Fibroblast of lung (primary cell): ENCODE measurements at places on chromosomes 3 and 15. TPM values are rescaled to one million over a fixed set of nuclear protein-coding genes. Genes with fewer than 3 reads are reported as not detected.

BMF gene
- total RNA-seq = 8.6 and 9.5 TPM in 2 replicates

DNAH1 gene
- 1.8 and 3.0 TPM in 2 replicates for total RNA-seq

DYNLT2B gene
- total RNA-seq = 5.1 and 9.1 TPM in 2 replicates

GRCh38 chr3:113270068-113270467, 58.7 kb downstream of the BOC start:
- DNase-seq = no peak

GRCh38 chr3:21409401-21409800, 341.6 kb downstream of the ZNF385D start:
- DNase-seq = no peak

DNA sequence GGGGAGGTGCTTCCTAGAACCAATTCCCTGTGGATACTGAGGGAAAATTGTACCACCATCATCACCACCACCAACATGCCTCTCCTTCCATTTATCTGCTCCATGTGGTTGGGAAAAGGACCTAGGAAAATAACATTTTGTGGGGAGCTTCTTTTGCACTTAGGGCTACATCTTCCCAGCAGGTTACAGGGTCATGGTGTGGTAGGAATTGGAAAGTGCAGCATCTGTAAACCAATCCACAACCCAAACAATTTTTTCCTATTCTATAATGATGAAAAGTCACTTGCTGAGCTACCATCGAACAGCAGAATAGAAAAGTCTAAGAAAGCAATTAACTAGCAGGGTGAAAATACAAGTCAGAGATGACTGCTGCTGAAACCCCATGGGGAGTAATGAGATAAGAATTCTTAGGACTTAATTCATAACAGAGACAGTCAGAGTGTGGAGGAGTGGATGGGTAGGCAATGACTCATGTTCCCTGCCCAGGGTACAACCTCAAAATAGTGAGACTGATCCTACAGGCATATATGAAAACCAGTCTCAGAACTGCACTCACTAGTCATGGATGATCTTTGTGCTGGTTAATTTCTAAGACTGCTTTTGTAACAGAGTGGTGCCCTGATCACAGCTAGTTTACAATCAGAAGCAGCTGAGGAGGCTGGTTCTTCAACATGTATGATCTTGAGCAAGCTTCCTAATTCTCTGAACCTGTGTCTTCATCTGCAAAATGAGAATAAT, 38.1 kb upstream of the LEKR1 start:
- DNase-seq = peak; percentile 85

DNA sequence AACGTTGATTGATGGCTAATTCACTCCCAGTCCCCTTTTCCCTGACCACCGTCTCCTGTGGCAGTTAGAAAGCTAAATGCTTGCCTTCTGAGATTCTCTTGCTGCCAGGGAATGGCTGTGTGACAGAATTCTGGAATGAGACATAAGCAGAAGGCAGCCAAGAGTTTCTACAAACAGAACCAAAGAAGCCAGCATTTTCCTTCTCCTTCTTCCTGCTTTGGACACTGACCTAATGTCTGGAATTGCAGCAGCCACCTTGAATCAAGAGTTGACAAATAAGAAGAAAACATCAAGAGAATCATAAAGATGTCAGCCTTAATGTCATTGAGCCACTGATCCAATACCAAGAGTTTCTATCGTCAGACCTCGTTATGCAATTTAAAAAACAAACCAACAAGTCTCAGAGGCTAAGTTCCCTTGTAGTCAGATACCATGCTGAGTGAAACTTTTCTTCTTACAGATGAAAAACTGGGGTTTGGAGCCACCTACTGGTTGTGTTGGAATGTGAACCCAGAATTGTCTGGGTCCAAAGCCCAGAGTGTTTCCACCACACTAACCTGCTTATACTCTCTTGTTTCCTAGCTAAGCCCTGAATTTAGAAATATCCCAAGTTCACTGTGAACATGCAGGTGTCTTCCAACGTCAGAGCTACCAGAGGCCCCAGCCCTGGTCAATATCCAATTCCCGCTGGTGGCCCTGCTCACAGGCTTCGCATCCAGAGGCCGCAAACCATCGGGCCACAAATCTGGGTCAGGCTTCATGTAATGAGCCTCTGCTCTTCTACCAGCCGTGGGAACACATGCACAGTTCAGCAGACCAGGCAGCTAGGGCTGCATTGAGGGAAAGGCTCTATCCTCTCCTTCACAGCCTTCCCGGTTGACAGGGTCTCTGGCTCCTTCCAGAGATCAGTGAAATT, 42.5 kb downstream of the MCF2L2 start:
- peak; percentile 57 for DNase-seq

DNA sequence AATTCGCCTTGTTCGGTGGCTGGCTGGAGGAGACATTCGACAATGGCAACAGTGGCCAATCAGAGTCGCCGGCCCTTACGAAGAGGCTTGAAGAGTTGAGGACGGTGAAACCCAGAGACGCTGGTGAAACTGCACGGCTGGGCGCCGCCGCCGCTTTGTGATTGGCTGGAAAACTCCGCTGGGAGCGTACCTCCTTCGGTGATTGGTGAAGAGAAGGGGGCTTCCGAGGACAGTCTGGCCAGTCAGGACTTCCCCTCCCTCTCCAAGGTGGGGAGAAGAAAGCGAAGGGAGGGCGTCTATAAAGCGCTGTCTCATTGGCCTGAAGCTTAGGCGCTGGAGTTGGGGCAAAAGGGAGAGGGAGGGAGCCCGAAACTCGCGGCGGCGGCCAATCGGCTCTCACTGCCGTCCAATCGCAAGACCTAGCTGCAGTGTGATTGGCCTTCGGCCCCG, 554 bp upstream of the GSK3B start:
- DNase-seq = peak; percentile 100

GRCh38 chr3:64353226-64353625, 128.0 kb upstream of the PRICKLE2 start:
- peak; percentile 71 for DNase-seq

DNA sequence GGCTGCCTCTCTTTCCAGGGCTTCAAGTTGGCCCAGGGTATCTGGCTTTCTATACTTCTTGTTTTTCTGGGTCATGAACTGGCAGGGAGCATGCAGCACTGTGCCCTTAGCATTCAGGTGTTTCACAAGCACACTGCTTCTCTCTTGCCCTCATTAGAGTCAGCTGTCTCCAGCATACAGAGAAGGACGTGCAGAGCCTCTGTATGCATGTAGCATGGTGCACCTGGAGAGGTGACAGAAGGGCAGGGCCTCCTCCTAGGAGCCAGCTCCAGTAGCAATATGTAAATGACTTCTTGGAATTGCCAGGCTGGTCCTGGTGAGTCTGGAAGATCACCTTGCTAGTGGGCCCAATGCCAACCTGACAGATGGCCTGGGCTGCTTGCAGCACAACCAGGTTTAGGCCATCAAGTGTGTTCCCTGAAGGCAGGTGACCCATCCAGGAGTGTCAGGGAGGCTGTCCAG, 44.8 kb upstream of the ATP2C1 start:
- DNase-seq = no peak
